ENCODE measurements at places on chromosomes 1 and 21.

DNA sequence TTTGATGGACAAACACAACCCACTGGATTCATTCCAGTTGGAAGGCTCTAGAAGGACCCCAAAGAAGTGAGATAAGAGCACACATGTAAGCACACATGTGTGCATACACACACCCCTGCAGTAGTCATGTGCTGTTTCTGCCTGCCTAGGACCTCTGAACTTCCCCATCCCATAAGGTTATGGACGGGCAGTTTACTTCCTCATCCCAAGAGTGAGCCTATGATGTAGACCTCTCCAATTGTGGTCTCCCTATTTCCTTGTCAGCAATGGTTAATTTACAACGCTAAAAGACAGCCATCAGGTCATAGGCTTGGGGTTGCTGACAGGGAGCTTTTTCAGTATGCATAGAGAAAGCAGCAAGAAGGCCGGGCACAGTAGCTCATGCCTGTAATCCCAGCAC lies 15.4 kb upstream of the ADAR start:
- DNase-seq, result no peak

DNA sequence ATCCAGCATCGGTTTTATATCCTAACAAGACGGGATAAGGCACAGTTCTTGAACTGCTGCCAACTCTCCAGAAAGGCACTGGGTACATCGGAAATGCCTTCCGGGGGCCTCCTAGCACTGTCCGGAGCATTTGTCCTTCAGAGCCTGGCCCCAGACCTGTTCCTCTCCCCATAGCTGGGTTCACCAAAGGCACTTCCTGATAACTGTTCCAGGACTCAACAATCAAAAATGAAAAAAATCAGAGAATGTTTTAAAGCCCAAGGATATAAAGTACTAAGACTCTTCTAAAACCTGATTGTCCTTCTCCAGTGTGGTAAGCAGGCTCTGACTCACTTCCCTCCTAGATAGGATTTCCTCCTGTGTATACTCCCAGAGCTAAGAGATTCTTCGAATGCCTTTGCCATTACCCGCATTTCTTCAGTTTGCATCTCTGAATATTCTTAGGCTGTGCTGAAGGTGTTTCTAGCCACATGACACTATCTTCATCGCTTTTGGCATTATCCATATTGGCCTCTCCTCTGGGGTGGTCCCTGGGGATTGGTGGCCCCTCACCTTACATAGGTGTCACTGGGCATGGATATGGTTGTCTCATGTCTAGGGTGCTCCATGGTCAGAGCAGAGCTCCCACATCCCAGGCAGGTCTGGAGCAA lies 112.9 kb downstream of the ZBTB18 start:
- no peak for DNase-seq

DNA sequence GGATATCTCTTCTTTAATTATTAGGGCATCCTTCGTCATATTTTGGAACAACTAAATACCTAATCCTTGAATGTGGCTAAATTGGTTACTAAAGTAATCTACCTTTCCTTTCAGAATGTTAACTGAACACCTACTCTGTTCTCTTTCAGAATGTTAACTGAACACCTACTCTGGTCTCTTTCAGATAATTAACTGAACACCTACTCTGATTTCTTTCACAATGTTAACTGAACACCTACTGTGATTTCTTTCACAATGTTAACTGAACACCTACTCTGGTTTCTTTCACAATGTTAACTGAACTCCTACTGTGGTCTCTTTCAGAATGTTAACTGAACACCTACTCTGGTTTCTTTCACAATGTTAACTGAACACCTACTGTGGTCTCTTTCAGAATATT lies 21.9 kb downstream of the RAB7B start:
- DNase-seq, result no peak

- no peak for DNase-seq
Measured at GRCh38 chr1:113931451-113931851, 2.3 kb downstream of the HIPK1 start.

DNA sequence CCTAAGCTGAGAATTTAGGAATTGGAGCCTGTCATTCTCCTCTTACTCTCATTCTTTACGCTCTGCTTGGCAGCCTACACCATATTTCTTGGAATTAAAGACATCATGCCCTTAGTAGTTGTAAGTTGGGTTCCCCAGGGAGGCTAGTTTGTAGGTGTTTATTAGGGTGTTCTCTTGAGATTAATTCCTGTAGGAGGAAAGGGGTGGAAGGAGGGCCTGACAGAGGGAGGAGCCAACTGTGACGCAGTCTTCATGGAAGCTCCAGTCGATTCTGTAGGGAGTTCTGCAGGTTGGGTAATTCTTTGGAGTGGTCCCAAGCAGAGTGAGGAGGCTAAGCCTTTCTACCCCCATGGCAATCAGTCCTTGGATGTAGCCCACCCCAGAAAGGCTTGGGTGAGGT lies 111.4 kb downstream of the HHAT start:
- no peak for DNase-seq
